ENCODE measurements at places on chromosomes 5 and 9. TPM values are rescaled to one million over a fixed set of nuclear protein-coding genes. Genes with fewer than 3 reads are reported as not detected.
A peak's percentile ranks its signal among the peaks of the same experiment; 100 is the strongest.

DNA sequence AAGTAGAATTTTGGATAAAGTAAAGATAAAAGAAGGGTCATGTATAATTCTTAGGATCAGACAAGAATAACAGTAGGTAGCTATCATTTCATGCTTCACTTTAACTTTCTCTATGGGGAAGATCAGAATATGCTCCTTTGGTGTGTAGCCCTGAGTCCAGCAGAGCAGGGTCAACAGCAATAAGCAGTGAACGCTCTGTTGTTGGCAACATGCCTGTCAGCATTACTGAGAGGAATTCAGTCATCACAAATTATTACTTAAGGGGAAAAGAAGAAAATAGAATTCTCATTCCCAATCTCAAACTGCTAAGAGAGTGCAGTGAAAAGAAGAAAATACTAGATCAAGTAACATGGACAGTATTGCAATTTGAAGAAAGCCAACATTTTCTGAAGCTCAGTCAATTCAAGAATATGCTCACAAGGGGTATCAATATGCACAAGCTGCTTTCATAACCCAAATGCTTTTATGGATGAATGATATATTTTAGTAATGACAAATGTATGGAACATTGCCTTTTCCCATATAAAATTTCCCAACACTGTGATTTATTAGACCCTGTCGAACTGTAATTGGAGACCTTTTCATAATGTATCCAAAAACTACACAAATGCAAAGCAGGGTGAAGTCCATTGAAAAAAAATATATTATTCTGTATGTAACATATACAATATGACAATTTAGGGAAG, 1359.4 kb downstream of the EFNA5 start:
- DNase-seq = peak; percentile 82

- DNase-seq = no peak
These were observed 48.4 kb upstream of the FABP6 start for GRCh38 chr5:160180931-160181330.

DNA sequence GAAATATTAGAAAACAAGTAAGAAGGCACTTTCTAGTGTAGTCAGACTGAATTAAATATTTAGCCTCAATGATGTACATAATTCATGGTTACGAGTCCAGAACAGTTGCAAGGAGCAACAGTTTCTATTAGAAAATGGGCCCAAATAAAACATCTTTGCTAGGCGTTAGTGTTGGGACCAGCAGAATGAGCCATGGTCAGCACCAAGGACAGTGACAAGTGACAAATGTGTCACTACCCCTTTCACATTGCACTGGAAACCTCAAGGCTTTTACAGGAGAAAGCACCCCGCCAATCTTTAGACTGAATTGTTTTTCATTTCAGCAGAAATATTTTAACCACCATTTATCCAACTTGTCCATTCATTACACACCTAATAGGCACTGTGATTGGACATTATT, 301.3 kb upstream of the ADCY2 start:
- DNase-seq = peak; percentile 36

DNA sequence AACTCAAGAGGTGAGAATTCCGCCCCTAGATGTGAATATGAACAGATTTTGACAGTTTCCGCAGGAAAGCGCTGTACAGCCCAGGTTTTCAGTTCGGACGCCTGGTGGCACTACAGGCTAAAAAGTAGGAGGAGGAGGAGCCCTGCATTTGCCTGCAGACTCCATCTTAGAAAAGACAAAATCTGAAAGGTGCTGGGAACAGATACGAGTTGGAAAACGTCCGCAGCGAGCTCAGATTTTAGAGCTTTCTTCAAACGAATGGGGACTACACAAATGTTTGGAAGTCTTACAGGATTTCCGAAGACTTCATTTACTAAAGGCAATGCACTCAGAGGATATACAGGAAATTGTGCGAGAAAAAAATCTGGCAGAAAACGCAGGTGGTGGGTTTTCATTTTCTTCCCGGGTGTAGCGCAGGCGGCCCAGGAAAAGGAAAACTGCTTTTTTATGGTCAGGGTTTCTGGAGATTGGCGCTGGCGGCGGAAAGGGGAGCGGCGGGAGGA, 9.9 kb upstream of the PCDHB2 start:
- DNase-seq = peak; percentile 49

- peak; percentile 20 for DNase-seq
These were observed 7.0 kb upstream of the IL12B start for GRCh38 chr5:159337016-159337955.

DNA sequence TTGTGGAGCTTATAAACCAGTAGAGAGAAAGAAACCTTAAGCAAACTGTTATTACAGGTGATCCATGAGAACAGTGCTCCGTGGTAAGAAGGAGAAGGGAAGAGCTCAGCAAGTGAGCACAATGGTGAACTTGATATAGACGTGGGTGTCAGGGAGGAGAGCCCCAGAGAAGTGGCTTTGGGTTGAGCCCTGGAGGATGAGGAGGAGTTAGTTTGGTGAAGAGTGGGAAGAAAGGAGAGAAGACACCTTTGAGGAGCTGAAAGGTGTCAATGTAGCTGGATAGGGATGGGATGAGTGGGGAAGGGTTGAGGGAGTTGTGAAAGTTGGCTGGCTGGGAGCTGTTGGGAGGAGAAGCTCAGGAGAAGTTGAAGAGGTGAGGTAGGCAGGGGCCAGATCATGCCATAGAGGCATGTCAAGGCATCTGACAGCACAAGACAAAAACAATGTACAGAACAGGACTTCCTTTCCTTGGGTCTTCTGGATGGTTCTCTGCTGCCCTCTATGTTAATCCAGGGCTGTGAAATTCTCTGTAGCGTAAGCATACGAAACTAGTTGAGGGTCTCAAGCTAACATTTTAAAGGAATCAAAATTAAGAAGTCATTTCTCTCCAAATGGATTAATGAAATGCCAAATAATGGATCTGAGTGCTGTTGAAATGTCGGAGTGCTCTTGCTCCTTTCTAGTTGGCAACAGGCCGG, 501.9 kb downstream of the KDM4C start:
- DNase-seq = no peak

GRCh38 chr5:103347716-103348423, 89.3 kb downstream of the MACIR start:
- DNase-seq = peak; percentile 12

- no peak for DNase-seq
These were observed 202.1 kb upstream of the TLE4 start for GRCh38 chr9:79369676-79370075.

- no peak for DNase-seq
These were observed 90.4 kb downstream of the MVB12B start for GRCh38 chr9:126417043-126417442.

DNA sequence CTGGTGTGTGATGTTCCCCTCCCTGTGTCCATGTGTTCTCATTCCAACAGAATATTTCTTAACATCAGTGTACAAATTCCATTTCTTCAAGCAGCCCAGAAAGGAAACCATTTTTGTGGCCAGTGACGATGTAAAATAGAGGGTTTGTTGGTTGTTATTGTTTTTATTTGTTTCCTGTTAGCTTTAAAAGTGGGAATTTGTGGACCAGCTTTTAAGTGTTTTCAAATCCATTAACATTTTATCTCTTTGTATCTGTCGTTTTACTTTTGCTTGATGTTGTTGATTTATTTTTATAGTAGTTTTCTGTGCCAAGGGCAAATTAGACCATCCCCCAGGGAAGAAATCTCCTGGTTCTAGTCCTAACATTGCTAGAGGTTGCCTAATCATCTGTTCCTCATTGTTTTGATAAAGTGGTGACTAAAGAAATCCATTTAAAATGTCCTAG, 100.0 kb downstream of the GDNF start:
- DNase-seq = no peak

- DNase-seq = peak; percentile 81
These were observed 84.1 kb downstream of the KIAA1958 start for GRCh38 chr9:112570671-112571167.

GRCh38 chr5:97010606-97011005, 74.7 kb downstream of the LNPEP start:
- DNase-seq = no peak

DNA sequence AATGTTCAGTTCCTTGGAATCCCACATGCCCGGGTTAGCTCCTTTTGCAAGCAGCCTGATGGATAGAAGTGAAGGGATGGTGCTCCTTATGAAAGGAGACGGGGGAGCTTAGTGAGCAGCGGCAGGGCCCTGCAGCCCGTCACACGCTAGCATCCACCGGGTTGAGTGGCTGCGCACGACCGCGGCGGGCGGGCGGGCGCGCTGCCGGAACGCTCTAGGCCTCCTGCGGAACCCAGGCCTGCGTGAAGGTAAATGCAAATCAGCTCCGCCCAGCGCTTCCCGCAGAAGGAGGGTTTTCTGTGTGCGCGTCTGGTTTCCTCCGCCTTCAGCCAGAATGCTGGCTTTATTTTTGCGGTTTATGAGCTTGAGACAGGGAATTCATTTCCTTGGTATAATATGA, 19.8 kb downstream of the IL12B start:
- peak; percentile 24 for DNase-seq

- DNase-seq = no peak
These were observed 93.7 kb upstream of the DAP start for GRCh38 chr5:10854506-10855277.

DNA sequence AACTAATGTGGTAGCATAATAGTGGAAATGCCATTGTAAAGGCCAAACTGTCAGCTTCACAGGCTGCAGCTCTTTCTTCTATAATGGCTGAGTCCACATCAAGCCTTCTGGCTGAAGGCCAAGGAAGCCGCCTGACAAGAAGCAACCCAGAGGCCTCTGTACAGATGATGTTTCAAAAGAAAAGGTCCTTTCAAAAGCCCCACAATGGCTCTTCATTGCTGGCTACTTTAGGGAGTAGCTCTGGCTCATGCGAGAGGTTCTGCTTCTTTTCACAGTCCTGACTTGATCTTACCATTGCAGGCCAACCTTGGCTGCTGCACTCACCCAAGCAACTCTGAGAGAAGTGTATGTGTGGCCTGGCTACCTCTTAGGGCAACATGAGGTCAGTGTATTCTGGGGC, 54.5 kb upstream of the EQTN start:
- peak; percentile 75 for DNase-seq

- DNase-seq = no peak
These were observed 8.0 kb downstream of the MAP1B start for GRCh38 chr5:72115296-72115695.

GRCh38 chr5:167966979-167967378, 324.5 kb upstream of the WWC1 start:
- DNase-seq = no peak

- DNase-seq = peak; percentile 96
These were observed 95.4 kb upstream of the DAB2 start for GRCh38 chr5:39520232-39520572.

ITGA2 gene
- 36.1 TPM for total RNA-seq

ANKRD34B gene
- total RNA-seq = 0.34 TPM

KCTD16 gene
- 0.63 TPM for total RNA-seq

NIPAL4 gene
- 0.17 TPM for total RNA-seq

RANBP6 gene
- total RNA-seq = 14.3 TPM

PHYHD1 gene
- total RNA-seq = 25.5 TPM

NRG2 gene
- total RNA-seq = 1.6 TPM

IRGM gene
- not detected for total RNA-seq

LCN10 gene
- total RNA-seq = not detected

Data from lung (tissue), 17 donors.